ENCODE measurements at places on chromosomes 6 and 20.

- DNase-seq: peak; percentile 52
These were observed 18.4 kb upstream of the AKAP7 start for GRCh38 chr6:131116755-131117360.

DNA sequence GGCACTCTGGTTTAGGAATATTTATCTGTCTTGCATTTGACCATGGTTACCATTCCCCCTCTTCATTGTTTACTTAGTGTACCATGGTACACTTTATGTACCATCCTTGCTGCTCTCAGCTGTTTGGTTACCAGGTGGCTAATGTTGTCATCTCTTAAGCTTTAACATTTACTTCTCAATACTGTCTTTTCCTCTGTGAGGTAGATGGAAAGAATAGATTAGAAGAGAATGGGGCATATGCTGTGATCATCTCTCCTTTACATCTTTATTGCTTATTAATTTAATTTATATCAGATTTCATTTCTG is 109.2 kb downstream of the NCOA3 start:
- peak; percentile 39 for DNase-seq

DNA sequence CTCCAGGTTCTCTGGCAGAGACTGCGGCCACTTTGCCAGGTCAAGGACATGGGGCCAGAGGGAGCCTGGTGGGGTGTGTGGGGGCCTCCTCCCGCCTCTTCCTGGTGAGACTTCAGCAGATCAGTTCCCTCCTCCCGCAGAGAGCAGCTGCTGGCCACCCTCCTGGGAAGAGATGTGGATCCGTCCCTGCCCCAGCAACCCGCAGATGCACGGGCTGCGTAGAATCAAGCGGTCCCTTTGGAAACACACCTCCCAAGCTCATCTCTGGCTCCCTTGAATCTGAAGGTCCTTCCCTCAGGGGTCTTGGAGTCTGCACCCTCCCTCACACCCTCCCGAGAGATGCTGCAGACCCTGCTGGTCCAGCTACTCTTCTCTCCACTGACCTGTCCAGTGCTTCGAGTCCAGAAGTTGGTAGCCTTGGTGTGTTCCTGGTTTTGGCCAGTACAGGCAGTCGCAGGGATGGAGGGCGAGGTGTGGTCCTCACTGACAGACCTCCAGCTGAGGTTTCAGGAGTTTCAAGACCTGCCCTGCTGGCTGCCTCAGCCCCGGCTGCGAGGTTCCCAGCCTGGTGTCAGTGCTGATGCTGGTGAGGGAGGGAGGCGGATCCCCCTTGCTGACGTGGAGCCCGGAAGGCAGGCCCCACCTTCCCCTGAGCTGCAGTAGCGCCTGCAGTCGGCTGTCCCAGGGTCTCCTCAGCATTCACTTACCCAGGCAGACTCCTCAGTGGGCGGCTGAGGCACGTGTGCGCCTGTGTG is at the start of gene NPBWR2:
Gene NPBWR2, minus strand, starts transcription at position 585 of the 755 bp plus-strand sequence. CDS start 734 bp downstream, outside the sequence.
- DNase-seq: no peak

DNA sequence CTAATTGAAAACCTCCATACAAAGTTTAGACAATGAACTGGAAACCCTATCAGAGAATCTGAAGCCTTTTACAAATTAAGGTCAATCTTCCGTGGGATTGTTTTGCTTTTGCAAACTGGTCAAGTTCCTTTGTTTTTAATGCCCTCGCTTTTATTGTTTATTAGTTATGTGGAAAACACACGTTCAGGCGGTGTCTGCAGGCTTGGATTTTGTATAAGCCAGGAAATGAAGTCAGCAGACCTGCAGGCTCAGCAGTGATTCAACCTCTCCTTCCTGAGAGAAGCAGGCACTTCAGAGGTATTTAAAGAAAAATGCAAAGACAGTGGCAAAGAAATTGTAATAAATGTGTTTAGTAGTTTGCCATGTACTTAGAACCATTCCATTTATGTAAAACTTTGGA is 103.4 kb upstream of the PDE10A start:
- no peak for DNase-seq

DNA sequence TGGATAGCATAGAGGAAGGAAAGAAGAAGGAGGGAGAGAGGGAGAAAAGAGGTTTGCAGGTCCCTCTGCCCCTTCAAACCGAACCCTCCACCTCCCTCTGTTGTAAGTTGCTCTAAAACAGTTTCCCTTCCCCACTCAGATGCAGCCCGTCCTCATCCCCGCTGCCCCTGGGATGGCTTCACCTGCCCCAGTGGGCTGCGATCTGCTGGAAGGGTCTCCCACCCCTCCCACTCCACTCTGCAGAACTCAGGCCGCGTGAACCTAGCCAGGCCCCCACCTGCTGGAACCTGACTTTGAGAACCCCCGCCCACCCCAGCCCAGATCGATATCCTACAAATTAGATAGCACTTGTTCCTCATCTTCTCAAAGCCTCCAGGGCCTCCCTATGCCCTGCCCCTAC is 190.8 kb downstream of the DLL1 start:
- DNase-seq: no peak

GRCh38 chr20:22490287-22491193 is 93.8 kb downstream of the FOXA2 start:
- DNase-seq: no peak

DNA sequence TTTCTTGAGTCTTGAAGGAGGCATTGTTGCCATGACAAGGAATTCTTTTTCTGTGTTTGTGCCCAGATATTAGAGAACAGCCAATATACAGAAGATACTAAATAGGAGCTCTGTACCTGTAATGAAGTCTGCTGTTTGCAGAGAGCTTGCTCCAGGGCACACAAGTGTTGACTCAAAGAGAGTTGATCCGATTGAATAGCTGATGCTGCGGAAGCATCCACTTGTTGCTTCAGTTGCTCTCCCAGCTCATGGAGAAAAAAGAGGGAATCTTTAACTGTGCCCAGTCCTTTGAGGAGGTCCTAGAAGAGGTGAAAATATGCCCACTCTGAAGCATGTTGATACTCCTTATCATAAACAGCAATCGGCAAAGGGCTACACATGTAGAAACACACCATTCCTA is 411.4 kb downstream of the ESR1 start:
- no peak for DNase-seq

GRCh38 chr20:561437-562231 is 18.0 kb upstream of the CSNK2A1 start:
- DNase-seq: peak; percentile 42

GRCh38 chr20:8244637-8245036 is 112.6 kb downstream of the PLCB1 start:
- no peak for DNase-seq

- no peak for DNase-seq
These were observed 33.2 kb upstream of the TAF8 start for GRCh38 chr6:42017021-42017643.

DNA sequence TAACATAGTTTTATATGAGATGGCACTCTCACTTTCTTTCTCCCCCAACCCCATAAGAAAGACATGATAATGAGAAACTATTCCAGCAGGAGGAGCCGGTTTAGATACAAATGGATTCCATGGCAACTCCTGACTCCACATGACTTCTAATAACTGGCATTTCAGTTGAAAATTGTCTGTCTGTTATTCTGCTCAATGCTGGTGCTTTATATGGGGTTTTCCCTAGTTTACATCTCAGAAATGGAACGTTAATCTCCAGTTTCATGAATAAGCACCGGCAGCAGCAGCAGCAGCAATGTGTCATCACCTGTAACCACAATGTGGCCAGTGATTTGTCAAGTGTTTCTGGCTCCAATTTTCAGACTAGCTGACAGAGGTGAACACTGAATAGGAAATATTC is 8.0 kb upstream of the SIM1 start:
- DNase-seq: no peak

- no peak for DNase-seq
These were observed 52.7 kb upstream of the FRMD1 start for GRCh38 chr6:168131464-168132415.

- DNase-seq: no peak
These were observed 497.5 kb upstream of the CITED2 start for GRCh38 chr6:139871803-139872510.

GRCh38 chr6:148851683-148852556 is 105.1 kb downstream of the UST start:
- no peak for DNase-seq

GRCh38 chr6:186340-186965 is 105.8 kb upstream of the DUSP22 start:
- DNase-seq: no peak

- no peak for DNase-seq
These were observed 191.0 kb upstream of the LRFN2 start for GRCh38 chr6:40778196-40778595.

GRCh38 chr6:54935739-54936138 is 89.2 kb downstream of the FAM83B start:
- no peak for DNase-seq

- peak; percentile 35 for DNase-seq
These were observed 44.2 kb downstream of the COL11A2 start for GRCh38 chr6:33147807-33148666.

DNA sequence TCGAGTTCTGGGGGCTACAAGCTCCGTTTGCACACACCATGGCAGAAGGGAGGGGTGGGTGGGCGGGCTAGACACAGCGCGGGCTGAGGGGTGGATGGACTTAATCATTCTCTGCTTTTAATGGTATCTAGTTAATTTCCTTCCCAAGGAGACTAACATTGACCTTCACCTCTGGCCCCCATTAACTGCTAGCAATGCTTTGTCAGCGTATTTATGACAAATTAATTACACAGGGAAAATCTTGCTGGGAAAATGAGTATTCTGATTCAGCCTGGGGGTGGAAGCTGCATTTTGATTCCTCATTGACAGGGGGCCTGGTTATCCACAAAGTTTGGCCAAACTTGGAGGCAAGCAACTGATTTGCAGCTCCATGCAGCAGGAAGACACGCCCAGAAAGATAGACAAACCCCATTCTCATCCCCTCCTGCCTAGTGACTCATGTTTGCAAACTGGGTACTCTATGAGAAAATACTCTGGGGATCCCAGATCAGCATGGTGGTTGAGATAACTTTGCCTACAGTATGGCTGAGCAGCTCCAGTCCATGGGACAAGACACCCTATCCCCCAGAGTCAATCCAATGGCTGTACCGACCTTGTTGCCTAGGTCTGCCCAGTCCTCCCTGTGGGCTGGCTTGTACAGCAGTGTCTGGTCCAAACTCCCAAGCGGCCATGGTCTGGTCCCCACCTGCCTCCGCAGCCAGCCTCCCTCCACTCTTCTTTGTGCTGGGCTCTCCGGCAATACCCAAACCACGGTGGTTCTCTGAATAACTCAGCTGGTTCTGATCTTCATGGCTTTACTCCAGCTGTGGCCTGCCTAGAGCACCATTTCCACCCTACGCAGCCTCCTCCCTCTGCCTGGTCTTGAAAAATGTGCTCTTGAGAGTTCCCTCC is 19.7 kb downstream of the ZBP1 start:
- DNase-seq: no peak

DNA sequence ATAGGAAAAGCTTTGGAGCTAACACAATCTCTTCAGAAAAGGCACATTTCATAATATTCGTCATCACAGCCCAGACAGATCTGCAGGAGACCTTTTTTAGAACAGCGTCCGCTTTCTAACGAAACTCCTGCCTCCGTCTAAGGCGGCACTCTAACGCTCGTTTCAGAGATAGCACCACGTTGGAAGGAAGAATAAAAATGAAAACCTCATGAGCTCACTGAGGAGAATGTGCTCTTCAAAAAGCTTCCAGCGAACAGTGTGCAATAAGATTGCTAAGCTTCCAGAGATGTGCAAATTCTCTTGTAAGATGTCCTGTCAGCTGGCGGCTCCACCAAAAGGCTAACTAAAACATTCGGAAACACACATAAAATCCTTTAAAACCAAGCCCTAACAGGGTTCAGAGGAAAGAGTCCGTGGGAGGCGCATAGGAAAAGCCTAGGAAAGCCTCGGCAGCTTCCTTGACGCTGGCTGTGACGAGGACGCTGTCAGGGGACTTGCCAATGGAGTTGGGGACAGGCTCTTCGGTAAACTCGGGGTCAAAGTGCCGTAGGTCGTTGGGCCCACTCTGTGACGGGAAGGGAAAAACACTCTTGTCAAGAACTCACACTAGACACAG is 117.6 kb upstream of the SLC2A12 start:
- DNase-seq: no peak

DNA sequence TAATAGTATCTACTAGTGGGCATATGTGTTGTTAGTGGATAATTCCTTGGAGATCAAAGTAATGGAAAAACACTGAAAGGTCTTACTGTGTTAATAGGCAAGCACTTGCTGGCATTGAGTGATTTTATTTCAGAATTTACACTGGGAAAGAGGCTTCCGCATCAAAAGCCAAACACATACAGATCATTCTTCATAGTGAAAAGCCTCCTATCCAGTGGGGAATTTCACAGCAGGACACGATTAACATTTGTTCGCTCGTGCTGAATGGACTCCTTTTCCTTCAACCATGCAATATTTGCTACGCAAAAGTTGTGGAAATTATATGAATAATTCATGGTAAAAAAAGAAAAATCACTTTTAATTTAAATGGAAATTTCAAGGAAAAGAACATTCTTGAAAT is 26.4 kb downstream of the GABRR1 start:
- DNase-seq: no peak

DNA sequence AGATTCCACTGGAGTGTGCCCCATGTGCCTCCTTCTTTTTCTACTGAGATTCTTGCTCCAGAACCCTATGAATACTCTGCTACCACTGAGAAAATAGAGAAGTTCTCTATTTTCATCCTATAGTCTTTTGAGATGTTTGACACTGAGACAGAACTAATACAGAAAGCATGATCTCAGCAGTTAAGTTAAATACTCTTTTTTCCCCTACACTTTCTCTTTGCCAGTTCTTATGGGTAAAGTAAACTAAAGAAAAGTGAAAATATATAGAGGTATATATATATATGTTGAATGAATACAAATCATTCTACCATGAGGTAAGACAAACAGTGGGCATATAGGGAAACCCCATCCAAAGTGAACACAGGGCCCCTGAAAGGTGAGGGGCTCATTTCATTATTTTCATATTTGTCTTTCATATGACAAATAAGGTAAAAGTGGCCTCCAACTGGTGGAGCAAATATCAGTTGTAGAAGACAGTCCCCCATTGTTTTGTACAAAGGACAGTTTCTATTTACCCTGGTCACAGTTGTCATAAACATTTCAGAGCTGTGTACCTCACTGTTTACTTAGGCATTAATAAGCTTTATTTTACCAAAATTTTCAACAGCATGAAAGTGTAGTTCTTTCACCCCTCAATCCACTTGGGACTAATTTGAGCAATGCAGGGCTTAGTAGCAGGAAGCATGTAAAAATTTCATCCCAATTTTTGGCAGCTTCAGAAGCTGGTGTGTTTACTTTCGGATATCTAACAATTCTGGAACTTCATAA is 188.3 kb upstream of the MARCKS start:
- no peak for DNase-seq

- DNase-seq: no peak
These were observed 153.0 kb downstream of the BCAS1 start for GRCh38 chr20:53917145-53918019.

GRCh38 chr6:150966786-150967185 is 101.3 kb downstream of the MTHFD1L start:
- DNase-seq: no peak

- DNase-seq: no peak
These were observed 73.2 kb downstream of the JPH2 start for GRCh38 chr20:44113618-44114376.
